NCI-H524 treated with DMSO at 0.1 percent for 48 hours (cell line): ENCODE measurements at places on chromosomes 6 and 20.

GRCh38 chr6:111844921-111845320 lies 28.3 kb downstream of the FYN start:
- DNase-seq, result no peak

GRCh38 chr6:75377386-75377785 lies 92.8 kb upstream of the TMEM30A start:
- DNase-seq, result no peak

GRCh38 chr20:56843817-56844216 lies 214.7 kb downstream of the TFAP2C start:
- no peak for DNase-seq

GRCh38 chr6:128456510-128457230 lies 63.7 kb downstream of the PTPRK start:
- no peak for DNase-seq

DNA sequence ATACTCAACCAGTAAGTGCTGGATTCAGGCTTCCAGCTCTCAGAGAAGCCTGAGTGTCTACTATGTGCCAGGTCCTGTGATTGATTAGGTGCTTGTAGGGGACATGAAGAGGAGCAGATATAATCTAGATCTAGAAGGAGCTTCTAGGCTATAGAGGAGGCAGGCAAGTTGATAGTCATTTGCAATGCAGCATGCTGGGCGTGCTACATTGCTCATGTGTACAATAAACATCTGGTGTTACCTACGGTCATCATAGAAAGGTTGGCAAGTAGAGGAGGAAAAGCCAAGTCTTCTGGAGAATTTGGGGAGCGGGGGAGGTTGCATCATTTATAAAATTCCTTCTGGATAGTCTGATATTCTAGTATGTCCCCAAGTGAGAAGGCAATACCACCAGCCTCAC lies 33.2 kb downstream of the RNF144B start:
- DNase-seq, result no peak
